ENCODE measurements at places on chromosomes 7 and 10. TPM values are rescaled to one million over a fixed set of nuclear protein-coding genes. Genes with fewer than 3 reads are reported as not detected.

DNA sequence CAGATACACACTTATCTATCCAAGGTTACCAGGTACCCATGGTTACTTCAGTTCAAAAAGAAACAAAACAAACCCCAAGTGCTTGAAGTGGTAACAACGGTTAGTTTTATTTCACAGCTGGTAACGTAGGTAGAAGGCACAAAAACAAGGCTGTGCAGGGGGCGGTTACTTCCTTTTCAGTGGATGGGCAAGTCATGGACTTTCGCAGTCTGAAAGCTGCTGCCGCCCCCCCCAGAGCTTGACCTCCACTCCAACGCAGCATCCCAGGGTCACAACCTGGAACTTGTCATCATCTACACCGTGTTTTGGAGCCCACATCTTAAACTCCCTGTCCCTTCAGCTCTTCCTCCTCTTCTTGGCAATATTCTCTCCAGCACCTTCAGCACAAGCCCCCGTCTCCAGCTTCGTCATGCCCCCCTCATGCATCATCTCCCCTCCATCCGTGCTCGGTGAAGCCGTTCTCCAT, 181.2 kb upstream of the ITGB1 start:
- no peak for DNase-seq

- no peak for DNase-seq
Measured at GRCh38 chr7:2253021-2253420, 11.0 kb downstream of the NUDT1 start.

- no peak for DNase-seq
Measured at GRCh38 chr10:127276794-127277462, 80.5 kb upstream of the INSYN2A start.

GRCh38 chr7:44196450-44196872, 4.3 kb upstream of the YKT6 start:
- no peak for DNase-seq

C10orf67 gene
- 0.12 TPM for total RNA-seq

Data from heart left ventricle (tissue), 16 donors.